Stimulated activated CD4-positive, alpha-beta T cell treated with anti-CD3 and anti-CD28 coated beads, Interleukin-12 subunit alpha, Interleukin-12 subunit beta, amount 100 ng/mL, for 48 hours (primary cell): ENCODE measurements at places on chromosomes 12 and 14.

GRCh38 chr12:27622436-27623195 lies 73.6 kb upstream of the REP15 start:
- DNase-seq, result no peak

- no peak for DNase-seq
Measured at GRCh38 chr12:84508851-84509260, 403.7 kb downstream of the SLC6A15 start.

GRCh38 chr14:60226298-60226697 lies 22.7 kb upstream of the PPM1A start:
- DNase-seq, result no peak

DNA sequence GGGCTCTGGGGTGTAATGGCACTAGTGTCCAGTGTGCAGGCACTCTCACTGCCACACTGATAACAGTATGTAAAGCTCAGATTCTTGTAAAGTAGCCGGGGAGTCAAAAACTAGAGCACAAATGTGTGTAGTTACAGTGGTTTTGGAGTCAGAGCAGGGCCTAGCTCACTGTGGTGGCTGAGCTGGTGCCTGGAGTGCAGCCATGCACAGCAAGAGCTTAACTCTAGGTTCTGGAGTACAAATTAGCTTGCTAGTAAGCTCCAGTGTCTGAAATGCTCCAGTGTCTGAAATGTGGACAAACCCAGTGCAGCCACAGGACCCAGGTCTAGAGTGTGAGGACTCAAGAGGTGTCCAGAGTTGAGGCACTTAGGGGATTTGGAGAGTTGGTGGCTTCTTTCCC lies 149.2 kb downstream of the MSRB3 start:
- DNase-seq, result no peak

DNA sequence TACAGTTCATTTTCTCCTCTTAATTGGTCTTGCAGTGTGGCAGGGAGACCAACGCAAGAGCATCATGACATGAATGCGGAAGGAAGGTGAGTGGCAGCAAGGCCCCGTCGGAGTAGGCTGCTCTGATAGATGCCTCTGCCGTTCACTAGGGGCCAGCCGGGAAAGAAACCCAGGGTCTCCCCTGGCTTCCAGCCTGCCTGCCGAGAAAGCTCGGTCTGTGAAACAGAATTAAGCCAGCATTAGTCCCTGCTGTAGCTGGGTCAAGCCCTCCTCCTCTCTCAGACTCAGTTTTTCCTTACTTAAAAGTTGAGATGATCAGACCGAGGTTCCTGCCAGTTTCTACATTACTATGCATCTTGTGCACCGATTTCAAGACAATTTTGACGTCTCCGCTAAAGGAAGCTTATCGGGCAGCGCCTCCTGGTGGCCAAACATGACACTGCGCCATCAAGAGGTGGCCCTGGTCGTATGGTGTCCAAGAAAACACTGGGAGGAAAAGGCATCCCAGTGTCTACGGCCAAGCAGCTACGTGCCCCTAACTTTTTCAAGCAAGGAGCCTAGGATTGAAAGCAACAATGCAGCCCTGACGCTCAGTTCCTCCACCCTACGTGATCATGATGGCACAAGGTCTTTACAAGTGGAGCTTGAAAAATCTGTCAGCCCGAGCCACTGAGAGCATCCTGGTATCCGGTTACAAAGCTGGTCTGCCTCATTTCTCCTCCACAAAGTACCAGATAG lies 131.6 kb downstream of the KSR2 start:
- peak; percentile 81 for DNase-seq
